ENCODE measurements at places on chromosomes 1 and 21. TPM values are rescaled to one million over a fixed set of nuclear protein-coding genes. Genes with fewer than 3 reads are reported as not detected.

Gene FAM177B
- total RNA-seq, result not detected

Gene RPRD2
- total RNA-seq, result 32.7 TPM

GRCh38 chr1:171220081-171220420 lies 28.2 kb upstream of the FMO1 start:
- DNase-seq, result no peak

Gene ZNF670
- total RNA-seq, result 4.2 TPM
